SHP77 (cell line): ENCODE measurements at places on chromosomes 5 and 9.
A peak's percentile ranks its signal among the peaks of the same experiment; 100 is the strongest.

GRCh38 chr5:28523888-28524635 is 1485.7 kb upstream of the CDH9 start:
- DNase-seq, result no peak

GRCh38 chr5:40619421-40619820 is 60.3 kb upstream of the PTGER4 start:
- DNase-seq, result no peak

GRCh38 chr9:136437839-136438547 is 1.7 kb downstream of the INPP5E start:
- no peak for DNase-seq

DNA sequence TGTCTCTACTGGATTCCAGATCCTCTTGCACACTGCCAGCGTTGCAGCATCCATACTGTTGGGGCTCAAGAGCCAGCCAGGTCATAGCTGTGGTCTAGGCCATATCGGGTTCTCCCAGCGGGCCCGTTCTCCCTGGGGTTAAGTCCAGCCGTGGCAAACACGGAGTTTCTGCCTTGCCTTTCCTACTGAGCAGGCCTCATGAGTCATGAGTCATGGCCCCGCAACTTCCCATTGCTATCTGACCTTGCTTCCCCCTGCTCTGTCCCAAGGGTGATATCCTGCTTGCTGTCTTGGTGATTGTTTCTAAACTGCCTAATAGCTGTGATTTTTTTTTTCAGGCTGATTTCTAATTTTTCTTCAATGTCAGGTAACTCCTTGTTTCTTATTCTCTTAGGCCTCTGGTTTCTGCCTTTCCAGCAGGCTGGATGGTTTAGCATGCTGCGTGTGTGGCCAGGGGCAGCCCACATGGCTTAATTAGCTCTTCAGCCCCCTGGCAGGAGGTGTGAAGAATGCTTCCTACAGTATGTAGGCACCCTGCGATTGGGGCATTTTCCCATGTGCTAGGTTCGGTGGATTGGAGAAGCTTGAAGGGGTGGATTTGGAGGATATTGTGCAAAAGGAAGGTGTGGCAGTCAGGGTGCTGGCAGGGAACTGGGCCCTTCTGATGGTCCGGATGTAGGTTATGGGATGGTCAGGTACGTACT is 18.7 kb downstream of the DAPK1 start:
- no peak for DNase-seq

- DNase-seq, result no peak
These were observed 4.9 kb downstream of the PDCD1LG2 start for GRCh38 chr9:5515261-5515650.

DNA sequence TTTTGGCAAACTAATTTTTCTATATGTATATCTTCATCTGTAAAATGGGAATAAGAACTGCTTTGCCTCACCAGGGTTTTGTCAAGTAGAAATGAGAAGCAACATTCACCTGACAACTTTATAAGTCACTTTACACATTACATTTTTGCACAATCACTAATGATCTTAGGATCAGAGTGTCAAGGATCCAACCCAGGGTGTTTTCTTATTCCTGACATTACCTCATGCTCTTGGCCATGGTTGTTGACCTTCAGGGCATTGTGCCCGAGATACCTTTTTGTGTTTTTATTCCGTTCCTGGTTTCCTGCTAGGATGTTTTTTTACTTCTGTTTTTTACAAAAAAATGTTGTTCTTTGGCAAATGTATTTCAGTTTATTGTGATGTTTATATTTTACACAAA is 22.2 kb upstream of the RASA1 start:
- no peak for DNase-seq

- no peak for DNase-seq
These were observed 40.1 kb downstream of the NUP214 start for GRCh38 chr9:131165523-131165922.

DNA sequence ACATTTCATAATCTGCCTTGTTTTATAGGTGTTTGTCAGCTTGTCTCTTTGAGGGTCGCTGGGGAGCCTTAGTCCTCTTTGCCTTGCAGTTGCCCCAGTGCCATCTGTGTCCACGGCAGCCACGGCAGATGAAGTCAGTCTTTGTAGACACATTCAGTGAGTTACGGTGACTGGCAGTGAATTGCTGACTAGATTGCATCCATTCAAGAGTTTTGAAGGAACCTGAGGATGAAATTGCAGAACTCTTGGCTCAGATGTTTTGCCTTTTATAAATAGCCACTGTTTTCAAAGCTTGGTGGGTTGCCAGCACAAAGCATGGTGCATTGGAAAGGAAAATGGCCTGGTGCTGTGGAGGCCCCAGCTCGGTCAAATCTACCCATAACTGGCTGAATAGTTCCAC is 125.6 kb downstream of the TRIO start:
- no peak for DNase-seq

DNA sequence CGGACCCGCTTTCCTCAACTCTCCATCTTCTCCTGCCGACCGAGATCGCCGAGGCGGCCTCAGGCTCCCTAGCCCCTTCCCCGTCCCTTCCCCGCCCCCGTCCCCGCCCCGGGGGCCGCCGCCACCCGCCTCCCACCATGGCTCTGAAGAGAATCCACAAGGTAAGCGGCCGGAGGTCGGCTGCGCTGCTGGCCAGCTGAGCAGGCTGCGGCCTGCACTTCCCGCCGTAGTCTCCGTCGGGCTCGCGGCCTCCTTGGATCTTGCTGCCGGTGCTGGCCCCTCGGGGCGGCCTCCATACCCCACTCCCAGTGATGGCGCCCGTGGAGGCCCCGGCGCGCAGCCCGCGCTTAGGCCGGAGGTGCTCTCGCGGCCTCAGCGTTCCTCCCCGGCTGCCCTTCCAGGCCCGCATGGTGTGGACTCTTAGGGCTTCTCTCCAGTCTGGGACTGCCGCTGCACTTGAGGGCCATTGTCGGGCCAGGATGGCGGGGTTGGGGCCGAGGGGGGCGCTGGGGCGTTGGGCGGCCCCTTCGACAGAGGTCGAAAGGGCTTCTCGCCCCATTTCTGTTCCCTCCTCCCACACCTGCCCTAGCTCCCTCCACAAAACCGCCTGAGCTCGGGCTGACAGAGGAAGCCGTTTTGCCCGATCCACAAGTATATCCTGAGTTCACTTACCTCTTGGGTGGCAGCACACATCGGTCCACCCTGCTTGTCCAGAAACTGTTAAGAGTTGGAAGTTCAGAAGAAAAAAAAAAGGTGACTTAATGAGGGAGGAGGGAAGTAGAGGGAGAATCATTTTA is 714 bp downstream of the UBE2D2 start:
- peak; percentile 51 for DNase-seq

GRCh38 chr5:134569758-134570364 is 44.4 kb downstream of the JADE2 start:
- no peak for DNase-seq

GRCh38 chr9:115999498-115999897 is 154.1 kb upstream of the PAPPA start:
- no peak for DNase-seq

DNA sequence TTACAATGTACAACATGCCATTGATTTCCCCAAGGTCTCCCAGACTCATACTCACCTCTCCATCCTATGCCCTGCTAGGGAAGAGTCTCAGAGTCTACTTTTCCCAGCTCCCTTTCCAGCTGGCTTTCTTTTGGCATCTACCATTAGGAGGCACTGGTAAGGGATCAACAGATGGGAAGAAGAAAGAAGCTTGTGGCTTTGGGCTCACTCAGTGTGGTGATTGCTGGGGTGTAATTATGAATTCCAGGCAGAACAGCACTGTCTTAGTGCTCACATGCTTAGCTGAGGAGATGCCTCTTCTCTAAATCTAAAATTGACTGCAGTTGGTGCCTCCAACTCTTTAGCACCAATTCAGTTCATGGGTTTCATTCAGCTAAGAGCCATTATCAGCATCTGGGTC is 330.0 kb downstream of the PSAT1 start:
- DNase-seq, result no peak

DNA sequence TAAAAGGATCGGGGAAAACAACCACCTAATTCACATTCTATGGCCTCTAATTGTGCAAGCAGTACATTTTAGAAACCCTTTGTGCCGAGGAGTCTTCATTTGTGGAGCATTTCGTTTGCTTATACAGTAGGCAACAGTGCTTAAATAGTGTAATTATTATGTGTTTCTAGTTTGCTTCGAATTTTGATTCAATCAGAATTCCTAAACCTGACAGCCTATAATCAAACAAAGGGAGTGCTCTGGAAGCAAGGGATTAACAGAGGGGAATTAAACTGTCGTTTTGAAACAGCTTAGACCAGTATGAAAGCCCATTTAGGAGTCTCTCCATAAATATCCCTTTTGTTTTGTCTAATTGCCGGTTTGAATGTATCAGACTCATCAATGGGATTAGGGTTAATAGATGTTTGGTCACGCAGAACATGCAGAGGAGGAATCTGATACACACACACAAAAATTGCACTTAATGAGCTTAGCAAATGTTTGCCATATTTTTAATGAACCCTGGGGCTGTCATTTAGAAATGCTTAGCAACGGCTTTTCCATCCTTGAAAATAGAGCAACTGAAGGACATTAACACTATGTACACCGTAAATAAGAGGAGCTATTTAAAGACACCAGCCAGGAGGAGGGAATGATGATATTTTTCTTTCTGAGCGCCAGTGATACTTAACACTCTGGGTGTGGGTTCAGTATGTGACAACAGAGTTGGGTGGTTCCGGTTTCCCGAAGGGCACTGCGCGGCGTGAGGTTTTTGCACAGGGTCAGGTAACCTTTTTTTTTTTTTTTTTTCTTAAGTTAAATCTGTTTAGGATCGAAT is 404.7 kb downstream of the TLE4 start:
- DNase-seq, result no peak

DNA sequence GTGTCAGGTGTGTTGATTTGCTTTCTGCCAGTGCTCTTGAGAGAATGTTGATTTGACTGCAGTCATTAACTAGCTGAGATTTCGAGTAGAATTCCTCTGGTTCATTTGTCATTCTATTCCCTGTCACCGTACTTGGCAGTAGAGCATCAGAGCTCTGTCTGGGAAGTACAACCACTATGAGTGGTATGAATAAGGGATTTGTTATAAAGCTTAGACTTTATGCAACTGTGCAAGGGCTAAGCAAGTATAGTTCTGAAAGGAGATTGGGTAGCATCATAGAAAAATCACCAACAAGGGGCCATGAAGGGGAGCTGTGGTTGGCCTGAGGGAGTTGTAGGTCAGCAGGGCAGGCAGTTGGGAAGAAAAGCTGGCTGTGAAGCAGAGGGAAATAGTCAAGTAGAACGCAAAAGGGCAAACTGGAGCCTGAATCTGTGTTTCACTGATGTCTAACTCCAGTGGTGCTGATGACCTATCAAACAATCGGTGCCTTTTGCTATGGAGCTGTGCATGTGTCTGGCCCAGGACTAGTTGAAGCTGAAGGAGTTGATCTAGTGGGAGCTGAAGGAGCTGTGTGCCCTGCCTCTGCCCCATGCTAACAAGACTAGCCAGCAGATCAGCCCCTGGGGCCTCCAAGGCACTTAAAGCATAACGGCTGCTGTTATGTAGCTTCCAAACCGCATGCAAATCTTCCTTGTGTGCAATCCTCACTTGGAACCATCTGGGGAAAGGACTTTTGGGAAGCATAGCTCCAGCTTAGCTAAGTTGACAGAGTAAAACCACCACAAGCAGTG is 110.0 kb downstream of the SLC28A3 start:
- no peak for DNase-seq

DNA sequence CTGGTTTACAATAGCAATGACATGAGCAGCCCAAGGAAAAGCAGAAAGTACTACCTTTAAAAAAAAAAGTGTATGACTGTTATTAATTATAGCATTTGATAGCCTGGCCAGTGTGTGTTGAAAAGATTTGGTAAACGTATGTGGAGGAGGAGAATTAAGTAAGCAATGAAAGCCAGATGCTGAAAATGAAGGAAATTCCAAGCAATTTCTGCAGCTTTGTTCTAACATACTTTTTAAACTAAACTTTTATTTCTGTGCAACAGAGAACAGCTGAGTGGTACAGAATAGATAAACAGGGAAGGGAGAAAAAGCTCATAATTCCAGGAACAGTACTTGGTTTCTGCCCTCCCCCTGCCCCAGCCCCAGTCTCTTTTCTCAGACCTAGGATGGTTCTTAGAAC is 252.6 kb downstream of the ADAMTSL1 start:
- no peak for DNase-seq

GRCh38 chr5:2256691-2257280 is 374.1 kb upstream of the IRX4 start:
- DNase-seq, result no peak

GRCh38 chr5:146725025-146725424 is 153.5 kb downstream of the PPP2R2B start:
- no peak for DNase-seq

GRCh38 chr9:111163716-111164389 is 125.6 kb upstream of the LPAR1 start:
- no peak for DNase-seq

DNA sequence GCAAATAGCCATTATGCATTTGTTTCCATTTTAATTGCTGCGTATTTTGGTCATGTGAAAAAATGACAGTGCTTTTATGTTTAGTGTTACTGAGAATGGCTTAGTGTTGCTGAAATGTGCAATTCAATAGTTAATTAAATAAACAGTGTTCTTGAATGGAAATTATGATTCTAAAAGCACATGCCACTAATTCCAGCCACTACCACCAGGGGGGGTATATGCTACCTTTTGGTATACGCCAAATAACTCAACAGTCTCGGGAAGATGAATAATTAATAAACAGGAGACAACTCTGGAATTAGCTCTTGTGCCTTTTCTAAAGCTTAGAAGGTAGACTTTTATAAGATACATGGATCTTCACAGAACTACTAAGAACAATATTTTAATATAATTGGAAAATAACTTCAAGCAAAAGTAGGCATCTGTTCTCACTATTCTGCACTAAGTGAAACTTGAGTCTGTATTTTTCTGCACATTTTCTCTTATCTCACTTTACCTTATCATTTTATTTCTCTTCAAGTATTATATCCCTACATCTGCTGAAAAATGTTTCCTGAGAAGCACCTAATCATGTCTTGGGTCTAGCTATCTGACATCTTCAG is 83.5 kb upstream of the MINAR2 start:
- DNase-seq, result peak; percentile 26

- DNase-seq, result peak; percentile 90
These were observed 20.5 kb upstream of the CSF1R start for GRCh38 chr5:150106674-150107426.

DNA sequence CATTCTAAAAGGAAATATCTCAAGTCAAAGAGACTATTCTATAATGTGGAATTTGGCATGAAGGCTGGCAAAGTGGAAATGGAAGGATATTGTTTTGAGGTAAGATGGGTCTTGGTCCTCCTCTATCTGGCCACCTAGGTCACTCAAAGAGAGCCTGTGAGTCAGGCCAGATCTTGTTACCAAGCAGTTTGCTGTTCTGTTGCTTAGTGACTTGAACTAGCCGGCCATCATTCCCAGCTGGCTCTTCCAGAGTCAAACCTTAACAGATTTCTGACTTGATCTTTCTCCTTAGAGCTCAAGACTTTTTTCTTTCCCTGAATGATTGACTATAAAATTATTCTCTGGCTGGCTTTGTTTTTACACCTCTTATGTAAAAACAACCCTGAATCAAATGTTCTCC is 136.1 kb downstream of the PDE4D start:
- no peak for DNase-seq

DNA sequence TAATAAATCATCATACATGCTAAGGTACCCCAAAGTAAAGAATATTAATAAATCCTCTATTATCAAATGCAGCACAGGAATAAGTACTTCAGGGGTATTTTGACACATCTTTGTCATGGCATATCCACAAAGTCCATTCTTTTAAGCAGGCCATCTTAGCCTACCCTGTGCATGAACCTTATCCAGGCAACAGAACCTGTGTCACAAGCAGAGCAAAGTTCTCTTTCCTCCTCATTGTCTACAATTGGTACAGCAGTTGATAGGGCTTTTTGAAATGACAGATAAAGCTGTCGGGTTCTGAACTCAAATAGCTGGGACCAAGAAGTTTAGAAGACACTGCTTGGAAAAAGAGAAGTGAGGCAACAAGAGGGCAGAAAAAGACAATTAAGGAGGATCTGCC is 30.8 kb upstream of the PURA start:
- no peak for DNase-seq
